ENCODE measurements at places on chromosomes 3 and 15. TPM values are rescaled to one million over a fixed set of nuclear protein-coding genes. Genes with fewer than 3 reads are reported as not detected.

The IL17RC gene
- total RNA-seq = 37.8 TPM

The APEH gene
- 103 TPM for total RNA-seq

The RLBP1 gene
- total RNA-seq = not detected

The TRMT10C gene
- 10.0 TPM for total RNA-seq

The CACNA2D2 gene
- 0.16 TPM for total RNA-seq

The LRRC31 gene
- not detected for total RNA-seq

The SERINC4 gene
- total RNA-seq = not detected

The TRANK1 gene
- total RNA-seq = 22.2 TPM

The CLDN16 gene
- not detected for total RNA-seq

The GPR87 gene
- not detected for total RNA-seq

The IRAK2 gene
- 5.2 TPM for total RNA-seq

The GHRL gene
- not detected for total RNA-seq

The SLC15A2 gene
- under 0.01 TPM for total RNA-seq

The GPR160 gene
- total RNA-seq = not detected

The CPNE9 gene
- not detected for total RNA-seq

The RTP3 gene
- total RNA-seq = not detected

The BAHD1 gene
- total RNA-seq = 3.5 TPM

The CHRNA5 gene
- total RNA-seq = 0.94 TPM

Data from bronchial smooth muscle cell (primary cell).